ENCODE measurements at places on chromosomes 6 and 20. TPM values are rescaled to one million over a fixed set of nuclear protein-coding genes. Genes with fewer than 3 reads are reported as not detected.

GRCh38 chr6:128617285-128617684, 96.9 kb upstream of the PTPRK start:
- H3K4me1 ChIP-seq = no peaks in the 10 kb centered on the region
- no peak overlapping the region for H3K27ac ChIP-seq
- H3K4me3 ChIP-seq = no peak overlapping the region
- DNase-seq = no peak
- no peaks in the 10 kb centered on the region for H3K27me3 ChIP-seq
- H3K36me3 ChIP-seq = no peaks in the 10 kb centered on the region

The KIF6 gene
- total RNA-seq = 0.80 TPM

DNA sequence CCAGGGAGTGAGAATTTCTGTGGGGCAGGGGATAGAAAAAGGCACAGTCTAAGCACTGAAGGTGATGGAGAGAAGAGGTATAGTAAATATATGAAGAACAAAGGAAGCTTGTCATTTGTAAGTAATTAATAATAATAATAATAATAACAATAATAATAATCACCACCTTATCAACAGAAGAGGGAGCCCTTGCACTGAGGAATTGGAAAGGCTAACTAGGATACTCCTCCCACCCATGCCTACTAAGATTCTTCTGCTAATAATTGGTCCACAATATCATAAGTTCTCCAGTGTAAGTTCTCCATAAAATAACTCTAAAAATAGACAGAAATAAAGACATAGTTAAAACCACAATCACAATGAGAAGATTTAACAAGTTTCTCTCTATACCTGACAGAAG, 912 bp upstream of the OR12D3 start:
- H3K4me1 ChIP-seq = no peaks in the 10 kb centered on the region
- no peak for DNase-seq
- no peaks in the 10 kb centered on the region for H3K36me3 ChIP-seq
- no peak overlapping the region for H3K4me3 ChIP-seq
- no peaks in the 10 kb centered on the region for H3K27me3 ChIP-seq

DNA sequence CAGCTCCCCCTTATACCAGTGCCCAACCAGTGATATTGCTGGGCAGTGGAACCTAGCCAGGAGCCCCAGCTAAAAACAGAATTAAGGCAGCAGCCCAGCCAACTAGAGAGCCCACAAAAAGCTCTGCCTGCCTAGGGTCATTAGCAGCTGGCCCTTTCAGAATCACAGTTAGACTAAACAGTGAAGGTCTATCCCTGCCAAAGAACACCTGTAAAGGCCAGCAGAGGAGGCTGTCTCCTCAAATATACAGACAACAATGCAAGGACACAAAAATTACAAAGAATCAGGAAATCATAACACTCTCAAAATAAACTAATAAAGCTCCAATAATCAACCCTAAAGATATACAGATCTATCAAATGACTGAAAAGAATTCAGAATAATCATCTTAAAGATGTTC, 77.8 kb upstream of the HTR1E start:
- no peaks in the 10 kb centered on the region for H3K36me3 ChIP-seq
- no peaks in the 10 kb centered on the region for H3K27me3 ChIP-seq
- no peak overlapping the region for H3K4me3 ChIP-seq
- no peaks in the 10 kb centered on the region for H3K4me1 ChIP-seq
- no peak for DNase-seq

DNA sequence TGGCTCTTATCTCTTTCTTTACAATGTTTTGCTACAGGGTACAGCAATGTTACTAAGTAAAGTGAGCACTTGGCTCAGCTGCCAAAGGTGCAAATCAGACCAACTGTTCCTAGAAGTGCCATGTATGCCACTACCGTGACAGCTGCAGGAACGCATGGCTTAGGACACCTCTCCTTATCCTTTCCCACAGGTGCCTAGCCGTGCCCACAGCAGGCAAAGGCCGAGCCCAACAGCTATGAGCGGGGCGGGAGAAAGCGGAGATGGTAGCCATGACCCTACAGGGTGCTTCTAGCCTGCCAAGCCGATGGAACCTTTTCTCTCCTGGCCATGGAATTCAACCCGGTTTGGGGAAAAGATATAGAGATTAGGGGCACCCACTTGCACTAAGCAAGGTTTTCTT, 97.1 kb downstream of the FAXC start:
- H3K27me3 ChIP-seq = no peaks in the 10 kb centered on the region
- H3K36me3 ChIP-seq = no peaks in the 10 kb centered on the region
- no peak for DNase-seq
- no peaks in the 10 kb centered on the region for H3K4me1 ChIP-seq

DNA sequence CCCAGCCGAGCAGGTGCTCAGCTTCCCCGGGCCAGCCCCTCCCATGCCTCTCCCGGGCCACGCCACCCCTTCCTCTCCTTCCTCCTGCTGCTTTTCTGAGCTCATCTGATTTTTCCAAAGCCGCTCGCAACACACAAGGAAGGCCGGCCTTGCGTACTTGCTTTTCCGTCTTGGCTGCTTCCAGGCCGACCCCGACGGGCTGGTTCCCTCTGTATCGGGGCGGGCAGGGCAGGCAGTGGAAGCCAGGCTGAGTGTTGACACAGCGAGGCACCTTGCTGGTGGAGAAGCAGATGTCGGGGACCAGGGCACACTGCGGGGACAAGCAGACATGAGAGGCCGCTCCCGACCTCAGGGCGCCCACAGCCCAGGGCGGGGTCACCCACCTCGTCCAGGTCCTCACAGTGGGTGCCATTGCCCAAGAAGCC, 21.1 kb downstream of the THBS2 start:
- H3K27ac ChIP-seq = no peak overlapping the region
- no peak overlapping the region for H3K4me3 ChIP-seq

DNA sequence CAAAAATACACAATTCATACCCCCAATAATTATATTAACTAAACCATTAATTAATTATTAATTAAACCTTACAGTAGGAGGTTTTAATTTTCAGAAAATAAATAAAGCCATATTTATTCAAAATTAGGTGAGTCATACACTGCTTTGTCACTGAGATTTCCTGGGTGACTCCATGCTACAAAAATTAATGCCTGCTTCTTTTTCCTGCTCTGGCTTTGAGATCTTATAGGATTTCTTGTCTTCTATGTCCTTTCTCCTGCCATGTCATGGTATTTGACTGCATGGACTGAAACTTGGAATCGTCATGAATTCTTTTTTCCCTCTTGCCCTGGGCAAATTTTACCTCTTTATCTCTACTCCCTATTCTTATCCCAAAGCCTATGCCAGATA, 133.2 kb downstream of the PHACTR1 start:
- no peaks in the 10 kb centered on the region for H3K36me3 ChIP-seq
- H3K27ac ChIP-seq = no peak overlapping the region
- H3K4me3 ChIP-seq = no peak overlapping the region
- H3K4me1 ChIP-seq = no peaks in the 10 kb centered on the region
- no peak for DNase-seq
- no peaks in the 10 kb centered on the region for H3K27me3 ChIP-seq

The ATP9A gene
- total RNA-seq = 50.8 TPM

DNA sequence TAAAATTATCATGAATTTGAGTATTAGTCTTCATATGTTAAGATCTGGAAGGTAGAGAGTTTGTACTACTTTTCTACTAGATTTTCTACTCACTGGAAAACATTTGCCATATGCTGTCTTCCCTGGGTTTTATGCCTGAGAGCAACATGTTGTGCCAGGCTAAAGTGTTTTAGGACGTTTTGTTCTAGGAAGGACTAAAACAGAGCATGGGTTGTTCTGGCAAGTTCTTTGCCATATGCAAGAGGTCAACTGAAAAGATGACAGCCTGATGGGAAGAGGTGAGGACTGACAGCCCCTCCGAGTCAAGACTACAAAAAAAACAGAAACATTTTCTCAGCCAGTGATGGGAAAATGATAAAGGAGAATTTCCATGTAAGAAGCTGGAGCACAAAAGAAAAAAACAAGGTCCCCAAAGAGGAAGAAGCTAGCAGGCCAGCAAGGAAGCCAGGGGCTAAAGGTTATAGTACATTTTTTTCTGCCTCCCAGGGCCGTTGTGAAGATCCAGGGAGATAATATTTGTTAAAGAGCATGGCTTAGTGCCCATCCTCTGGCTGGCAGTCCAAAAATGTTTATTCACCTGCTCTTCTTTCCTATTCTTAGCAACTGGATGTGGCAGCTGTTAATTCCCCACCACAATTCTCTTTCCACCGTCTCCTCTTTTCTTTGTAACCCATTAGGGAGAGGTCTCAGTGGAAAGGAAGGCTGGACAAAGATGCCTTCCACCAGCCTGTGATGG, 7.8 kb downstream of the SCGN start:
- H3K27ac ChIP-seq = no peak overlapping the region
- no peaks in the 10 kb centered on the region for H3K4me1 ChIP-seq
- DNase-seq = no peak

DNA sequence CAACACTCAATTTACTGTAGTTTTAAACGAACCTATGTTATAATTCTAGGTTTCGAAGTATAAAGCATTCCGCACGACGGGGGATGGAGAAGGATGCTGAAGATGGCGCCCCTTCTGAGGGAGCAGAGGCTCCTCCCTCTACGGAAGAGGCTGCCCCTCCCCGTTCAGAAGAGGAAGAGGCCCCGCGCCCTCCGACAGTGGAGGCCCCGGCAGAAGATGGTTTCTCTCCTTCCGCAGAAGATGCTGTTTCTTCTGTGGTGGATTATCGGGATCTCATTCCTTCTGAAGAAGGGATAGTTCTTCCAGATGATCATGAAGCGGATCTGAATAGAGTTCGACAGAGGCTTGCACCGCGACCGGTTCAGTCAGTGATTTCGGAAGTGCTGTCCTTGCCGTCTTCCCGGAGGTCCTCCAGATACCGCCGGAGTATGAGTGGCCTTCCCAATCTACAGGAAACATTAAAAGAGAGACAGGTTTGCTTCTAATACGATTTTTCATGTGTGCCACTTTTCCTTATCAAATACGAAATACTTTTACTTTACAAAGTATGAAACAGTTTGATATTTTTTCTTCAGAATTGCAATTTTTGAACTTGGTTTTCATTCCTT, 7.7 kb downstream of the DNAH8 start:
- no peaks in the 10 kb centered on the region for H3K4me1 ChIP-seq
- no peaks in the 10 kb centered on the region for H3K27me3 ChIP-seq
- no peak for DNase-seq

Measured in breast epithelium (tissue), 4 donors.